Right lung (tissue), 10 donors: ENCODE measurements at places on chromosomes 12 and 14. TPM values are rescaled to one million over a fixed set of nuclear protein-coding genes. Genes with fewer than 3 reads are reported as not detected.

The C14orf132 gene
- 33.5 TPM for polyA plus RNA-seq

The ADCY6 gene
- polyA plus RNA-seq, result 74.3 TPM

The NXPH4 gene
- 0.91 TPM for polyA plus RNA-seq

The KRT7 gene
- polyA plus RNA-seq, result 14.6 TPM

The RASSF9 gene
- 21.7 TPM for polyA plus RNA-seq

The GAS2L3 gene
- 19.3 TPM for polyA plus RNA-seq

DNA sequence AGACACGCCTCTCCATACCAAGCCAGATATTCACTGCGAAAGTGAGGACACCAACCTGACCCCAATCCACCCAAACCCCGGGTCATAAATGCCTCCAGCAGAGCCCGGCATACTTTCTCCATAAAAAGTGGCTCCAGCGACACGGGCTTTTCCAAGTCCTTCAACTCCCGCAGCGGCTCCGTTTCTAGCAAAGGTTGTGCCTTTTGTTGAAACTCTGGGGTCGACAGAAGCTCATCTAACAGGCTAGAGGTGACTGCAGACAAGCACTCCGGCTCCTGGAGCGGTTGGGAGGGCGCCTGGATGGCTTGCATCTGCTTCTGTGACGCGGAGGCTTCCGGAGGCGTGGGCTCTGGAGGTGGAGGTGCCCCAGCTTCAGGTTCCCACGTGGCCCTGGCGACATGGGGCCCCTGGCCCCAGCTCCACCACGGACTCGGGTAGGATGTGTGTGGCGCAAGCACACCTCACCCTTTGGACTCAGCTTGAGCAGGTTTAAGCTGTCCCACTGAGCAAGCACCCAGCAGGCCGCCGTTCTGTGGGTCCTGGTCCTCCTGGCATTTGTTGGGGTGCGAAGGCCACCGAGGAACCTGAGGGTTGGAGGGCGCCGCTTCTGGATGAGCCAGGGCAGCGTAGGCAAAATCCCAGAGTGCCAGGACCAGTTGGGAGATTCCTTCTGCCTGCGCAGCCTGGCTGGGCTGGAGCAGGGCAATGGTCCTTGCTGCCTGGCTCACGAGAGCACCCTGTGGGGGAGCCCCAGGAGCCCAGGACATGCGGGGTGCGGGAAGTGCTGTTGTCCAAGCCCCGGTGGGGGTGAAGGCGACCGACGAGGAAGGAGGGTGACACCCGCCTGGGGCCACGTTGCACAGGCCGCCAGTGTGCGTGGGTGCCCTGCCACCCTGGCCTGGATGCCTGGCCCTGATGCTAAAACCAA, 186.3 kb downstream of the ALG10 start:
- DNase-seq, result no peak

DNA sequence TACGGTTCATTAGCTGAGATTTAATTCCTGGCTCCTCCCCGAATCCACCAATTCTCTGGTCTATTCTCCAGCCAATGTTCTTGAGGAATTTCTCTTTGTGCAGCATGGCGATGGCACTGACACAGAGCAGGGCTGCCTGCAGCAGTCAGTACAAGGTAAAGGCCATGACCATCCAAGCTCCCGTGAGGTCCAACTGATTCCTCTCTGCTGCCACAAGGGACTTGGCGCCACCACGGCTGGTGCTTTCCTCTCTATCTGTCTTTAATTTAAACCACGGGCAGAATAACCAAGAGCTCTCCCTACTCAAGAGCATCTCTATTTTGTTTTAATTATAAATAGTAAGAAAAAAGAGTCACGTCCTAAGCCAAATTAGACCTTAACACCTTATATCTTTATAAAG, 12.1 kb downstream of the TMEM116 start:
- DNase-seq, result no peak

DNA sequence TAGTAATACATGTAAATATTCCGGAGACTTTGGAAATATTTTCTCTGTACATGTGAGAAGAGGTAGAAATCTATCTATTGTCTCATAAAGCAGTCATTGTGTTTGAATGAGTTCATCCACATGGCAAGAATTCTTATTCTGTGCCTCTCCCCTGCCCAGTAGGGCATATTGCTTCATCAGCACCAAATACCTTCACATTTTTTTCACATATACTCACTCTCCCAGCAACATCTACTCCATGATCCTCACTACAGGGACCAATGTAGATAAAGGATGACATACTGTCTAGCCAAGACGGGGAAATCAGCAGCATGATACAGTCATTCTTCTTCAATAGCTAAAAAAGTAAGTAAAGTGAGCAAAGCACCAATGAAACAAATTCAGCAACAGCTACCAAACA, 1.3 kb upstream of the TAS2R14 start:
- DNase-seq, result no peak

GRCh38 chr14:103724116-103724515, 8.5 kb downstream of the ZFYVE21 start:
- DNase-seq, result no peak

- no peak for DNase-seq
These were observed 90.2 kb downstream of the PPP1R12A start for GRCh38 chr12:79844693-79845092.

DNA sequence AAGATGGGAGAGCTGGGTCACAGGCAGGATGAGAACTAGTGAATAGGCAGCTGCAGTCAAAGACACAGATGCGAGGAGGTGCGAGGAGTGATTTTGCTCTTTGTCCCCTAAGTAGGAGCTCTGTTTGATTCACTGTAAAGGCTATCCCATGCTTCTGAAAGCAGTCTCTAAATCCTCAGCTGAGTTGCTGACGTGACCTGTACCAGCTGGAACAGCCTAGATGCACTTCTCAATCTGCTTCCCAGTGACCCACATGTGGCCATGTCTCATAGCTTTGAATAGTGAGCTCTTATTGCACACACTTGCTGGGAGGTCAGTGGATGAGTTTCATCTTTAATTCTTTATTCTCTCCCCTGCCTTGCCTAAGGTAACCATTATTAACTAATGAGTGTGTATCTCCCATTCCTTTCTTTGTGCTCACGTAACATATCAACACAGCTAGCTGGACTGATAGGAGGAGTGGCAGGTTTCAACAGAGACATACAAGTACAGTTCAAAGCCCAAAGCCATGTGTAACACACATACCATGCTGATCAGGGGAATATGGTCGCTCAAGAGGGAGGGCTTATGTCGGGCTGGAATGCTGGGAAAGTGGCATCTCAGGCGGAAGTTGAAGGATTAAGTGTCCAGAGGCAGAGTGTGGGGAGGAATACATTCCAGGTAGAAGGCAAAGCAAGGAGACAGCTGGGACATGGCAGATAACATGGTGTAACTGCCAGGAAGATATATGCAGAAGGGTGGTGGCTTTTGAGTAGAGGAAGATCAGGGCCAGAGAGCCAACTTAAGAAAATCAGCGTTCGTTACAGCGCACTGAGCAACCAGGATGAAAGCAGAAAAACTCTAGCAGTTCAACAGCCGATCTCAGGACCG, 15.4 kb upstream of the YY1 start:
- no peak for DNase-seq

- DNase-seq, result no peak
These were observed 113.8 kb downstream of the BCL11B start for GRCh38 chr14:99158150-99158549.

GRCh38 chr14:39060818-39061437, 42.1 kb downstream of the SEC23A start:
- DNase-seq, result no peak

GRCh38 chr12:66947119-66947518, 268.2 kb upstream of the GRIP1 start:
- no peak for DNase-seq

- DNase-seq, result no peak
These were observed 127.6 kb upstream of the AMIGO2 start for GRCh38 chr12:47207340-47207717.
